Esophagus squamous epithelium (tissue), 5 donors: ENCODE measurements at places on chromosomes 11 and 22.

- no peak for DNase-seq
Measured at GRCh38 chr22:35150183-35151107, 84.5 kb downstream of the ISX start.

- no peak for DNase-seq
Measured at GRCh38 chr11:45459491-45459890, 173.3 kb upstream of the SYT13 start.

DNA sequence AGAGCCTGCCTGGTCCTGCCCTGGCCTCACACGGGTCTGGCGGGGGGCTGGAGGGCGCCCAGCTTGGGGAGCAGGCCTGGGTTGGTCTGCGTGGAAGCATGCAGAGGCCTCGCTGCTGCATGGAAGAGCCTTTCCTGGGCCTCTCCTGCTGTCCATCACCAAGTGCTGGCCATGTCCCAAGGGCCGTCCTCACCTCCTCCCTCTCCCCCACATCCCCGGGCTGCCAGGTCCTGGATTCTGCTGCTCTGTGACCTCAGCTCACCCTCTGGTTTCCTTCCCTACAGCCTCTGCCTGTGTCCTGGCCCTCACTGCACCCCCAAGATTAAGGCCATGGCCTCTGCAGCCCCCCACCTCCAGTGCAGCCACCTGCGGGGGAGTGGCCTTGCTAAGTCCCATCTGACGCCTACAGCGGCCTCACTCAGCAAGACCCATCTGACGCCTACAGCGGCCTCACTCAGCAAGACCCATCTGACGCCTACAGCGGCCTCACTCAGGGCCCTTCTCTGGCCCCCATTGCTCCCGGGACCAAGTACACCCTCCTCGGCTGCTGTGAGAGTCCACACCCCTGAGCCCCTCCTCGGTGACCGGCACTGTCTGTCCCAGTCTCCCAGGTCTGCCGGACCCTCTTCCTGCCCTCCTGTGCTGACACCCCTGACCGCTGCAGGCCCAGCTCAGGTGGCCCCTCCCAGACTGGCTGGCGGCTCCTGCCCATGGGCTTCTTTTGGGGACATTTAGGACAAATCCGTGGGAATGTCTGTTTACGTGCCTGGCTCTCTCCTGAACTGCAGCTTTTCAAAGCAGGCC, 119.5 kb upstream of the B3GAT1 start:
- no peak for DNase-seq

GRCh38 chr11:74783241-74783871, 34.7 kb downstream of the RNF169 start:
- DNase-seq: no peak

GRCh38 chr11:61699737-61700160, 19.6 kb downstream of the DAGLA start:
- DNase-seq: no peak

DNA sequence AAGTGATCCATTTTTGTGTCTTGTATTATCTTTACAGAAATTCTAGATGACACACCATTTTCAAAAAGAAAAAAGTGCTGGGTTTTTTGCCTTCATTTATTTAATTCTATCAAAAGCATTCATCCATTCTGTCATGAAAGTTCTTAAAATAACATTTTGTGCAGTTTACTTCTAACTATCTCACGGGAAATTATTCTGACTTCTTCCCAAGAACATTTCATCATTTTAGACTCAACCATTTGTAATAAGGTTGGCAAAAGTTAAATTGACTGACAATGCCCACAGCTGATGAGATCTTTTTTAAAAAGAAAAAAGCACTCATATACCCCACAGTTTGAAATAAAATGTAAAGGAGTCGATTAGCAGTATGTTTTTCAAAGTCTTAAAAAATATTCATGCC, 68.5 kb downstream of the SBF2 start:
- DNase-seq: no peak

GRCh38 chr22:39041908-39042307, 1.2 kb downstream of the APOBEC3F start:
- DNase-seq: no peak

DNA sequence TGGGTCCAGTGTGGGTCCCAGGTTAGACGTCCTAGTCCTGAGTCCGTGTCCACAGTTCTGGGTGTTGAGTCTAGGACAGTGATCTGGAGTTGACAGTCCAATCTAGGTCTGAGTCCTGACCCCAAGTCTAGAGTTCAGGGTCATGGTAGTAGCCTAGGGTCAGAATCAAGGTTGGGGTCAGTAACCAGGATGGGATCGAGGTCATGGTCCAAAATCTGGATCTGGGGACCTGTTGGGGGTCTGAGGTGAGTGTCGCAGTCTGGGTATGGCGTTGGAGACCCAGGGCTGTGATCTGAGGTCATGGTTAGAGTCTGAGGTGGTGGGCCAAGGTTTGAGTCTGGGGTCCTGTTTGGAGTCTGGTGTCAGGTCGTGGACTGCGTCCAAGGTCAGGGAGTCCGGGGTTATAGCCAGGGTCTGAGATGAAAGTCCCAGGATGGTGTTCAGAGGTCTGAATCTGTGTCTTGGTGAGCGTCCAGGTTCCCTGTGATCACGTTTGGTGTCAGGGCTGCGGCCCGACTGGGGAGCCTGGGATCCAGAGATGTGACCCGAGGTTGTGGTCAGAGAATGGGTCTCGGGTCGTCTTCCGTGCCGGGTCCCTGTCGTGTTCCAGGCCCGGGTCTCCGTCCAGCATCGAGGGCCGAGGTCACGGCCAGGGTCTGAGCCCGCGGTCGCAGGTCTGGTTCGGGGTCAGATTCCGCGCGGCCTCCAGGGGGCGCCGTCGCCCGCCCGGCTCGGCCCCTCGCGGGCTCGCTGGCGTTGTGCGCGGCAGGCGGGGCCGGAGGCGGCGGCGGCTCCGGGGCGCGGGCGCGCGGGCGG, 432 bp upstream of the GRK2 start:
- no peak for DNase-seq

- DNase-seq: no peak
Measured at GRCh38 chr22:37544955-37545702, 15.2 kb upstream of the CDC42EP1 start.

DNA sequence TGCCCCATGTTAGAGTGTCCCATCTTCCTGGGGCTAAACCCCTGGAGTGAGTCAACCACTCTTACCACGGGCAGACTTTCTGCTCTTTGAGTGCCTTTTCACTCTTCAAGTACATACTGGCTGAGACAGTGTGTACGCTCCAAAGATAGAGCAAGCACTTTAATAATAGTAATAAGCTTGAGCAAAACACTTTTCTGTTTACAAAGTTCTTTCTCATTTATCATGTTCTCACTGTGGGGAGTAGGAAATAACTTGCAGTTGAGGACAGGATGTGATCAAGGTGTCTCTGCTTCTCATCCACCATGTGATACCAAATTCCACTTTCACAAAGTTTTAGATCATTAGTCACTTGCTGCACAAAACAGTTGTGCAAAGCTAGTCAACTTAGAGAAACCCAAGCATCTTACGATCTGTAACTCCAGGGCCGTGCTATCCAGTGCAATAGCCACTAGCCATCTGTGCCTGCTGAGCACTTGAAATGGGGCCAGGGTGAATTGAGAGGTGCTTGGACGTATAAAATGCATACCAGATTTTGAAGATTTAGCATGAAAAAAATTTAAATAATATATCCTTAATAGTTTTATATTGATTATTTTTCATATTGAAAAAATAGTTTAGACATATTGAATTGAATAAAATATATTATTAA, 135.3 kb downstream of the KIF18A start:
- no peak for DNase-seq

DNA sequence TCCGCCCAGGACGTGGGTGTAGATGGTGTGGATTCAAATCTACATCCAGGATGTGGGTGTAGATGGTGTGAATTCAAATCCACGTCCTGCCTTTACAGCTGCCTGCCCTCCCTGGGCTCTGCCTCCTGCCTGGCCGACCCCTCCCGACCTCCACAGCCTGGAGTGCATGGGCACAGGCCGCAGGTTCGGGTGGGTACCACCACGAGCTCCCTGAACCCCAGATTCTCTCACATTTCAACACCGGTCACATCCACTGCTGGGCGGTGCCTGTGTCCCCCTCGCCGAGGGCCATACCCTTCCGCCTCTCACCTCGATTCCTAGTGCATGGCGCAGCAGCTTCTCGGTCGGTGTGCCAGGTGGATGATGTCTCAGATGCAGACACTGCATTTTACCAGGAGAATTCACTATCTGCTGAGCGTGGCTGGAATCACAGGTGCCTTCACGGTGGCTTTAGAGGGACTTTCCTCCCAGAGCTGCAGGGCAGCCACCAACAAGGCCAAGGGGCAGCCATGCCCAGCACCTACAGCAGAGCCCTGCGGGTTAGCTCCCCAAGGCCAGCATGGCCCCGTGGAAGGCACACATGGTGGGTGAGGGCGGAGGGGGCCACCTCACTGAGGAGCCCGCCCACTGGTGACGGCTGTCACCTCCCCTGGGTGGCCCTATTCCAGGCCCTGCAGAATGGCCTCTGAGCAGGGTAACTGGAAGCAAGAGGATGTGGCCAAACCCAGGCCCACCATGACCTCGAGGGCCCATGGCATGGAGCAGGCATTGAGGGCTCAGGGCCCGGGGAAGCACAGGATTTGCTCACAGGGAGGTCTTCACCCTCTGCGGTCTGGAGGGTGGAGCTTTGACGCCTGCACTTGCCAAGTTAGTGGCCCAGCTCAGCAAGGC, 638.5 kb downstream of the TBC1D22A start:
- no peak for DNase-seq
